ENCODE measurements at places on chromosomes 5 and 9.

- DNase-seq = no peak
Measured at GRCh38 chr5:135206862-135207261, 172.8 kb upstream of the PITX1 start.

- DNase-seq = no peak
Measured at GRCh38 chr9:101848485-101848919, 110.1 kb upstream of the GRIN3A start.

DNA sequence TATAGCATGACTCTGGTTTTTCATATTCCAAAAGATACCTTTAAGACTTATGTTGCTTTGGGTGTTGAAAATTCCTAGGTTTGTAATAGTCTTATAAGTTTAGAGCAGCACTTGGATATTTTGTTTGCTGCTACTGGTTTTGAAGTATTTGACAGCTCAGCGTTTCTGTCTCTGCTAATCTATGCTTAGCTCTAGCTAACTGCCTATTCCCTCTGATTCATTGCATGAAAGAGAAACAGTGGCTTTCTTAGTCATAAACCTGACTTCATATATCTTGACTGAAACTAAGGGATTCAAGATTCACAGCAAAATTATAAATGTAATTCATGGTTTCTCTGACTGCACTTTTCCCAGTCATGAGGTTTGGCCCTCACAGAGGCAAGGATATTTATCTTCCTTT lies 35.6 kb upstream of the ANXA1 start:
- no peak for DNase-seq

DNA sequence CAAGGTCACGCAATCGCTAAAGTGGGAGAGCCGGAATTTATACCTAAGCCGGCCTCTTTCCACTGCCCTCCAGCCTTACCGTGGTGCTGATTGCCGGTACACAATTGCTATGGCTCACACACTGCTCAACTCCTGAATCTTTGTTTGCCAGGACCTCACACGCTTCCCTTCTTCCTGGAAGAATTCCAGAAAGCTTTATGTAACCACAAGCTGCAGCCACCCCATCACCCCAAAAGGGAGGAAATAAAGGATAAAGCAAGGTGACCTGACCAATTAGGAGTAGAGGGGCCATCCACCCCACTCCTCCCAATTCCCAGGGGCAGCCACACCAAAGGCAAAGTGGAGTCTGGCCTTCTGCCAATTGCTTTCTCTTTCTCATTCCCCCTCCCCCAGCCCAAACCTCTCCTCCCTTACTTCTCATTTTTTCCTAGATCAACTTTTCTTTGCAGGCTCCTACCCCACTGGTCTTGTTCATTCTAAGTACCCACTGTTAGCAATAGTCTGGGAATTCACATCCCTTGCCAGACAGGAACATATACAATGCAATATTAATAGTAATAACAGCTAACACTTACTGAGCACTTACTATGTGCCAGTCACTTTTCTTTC lies 18.0 kb upstream of the CDC23 start:
- no peak for DNase-seq

DNA sequence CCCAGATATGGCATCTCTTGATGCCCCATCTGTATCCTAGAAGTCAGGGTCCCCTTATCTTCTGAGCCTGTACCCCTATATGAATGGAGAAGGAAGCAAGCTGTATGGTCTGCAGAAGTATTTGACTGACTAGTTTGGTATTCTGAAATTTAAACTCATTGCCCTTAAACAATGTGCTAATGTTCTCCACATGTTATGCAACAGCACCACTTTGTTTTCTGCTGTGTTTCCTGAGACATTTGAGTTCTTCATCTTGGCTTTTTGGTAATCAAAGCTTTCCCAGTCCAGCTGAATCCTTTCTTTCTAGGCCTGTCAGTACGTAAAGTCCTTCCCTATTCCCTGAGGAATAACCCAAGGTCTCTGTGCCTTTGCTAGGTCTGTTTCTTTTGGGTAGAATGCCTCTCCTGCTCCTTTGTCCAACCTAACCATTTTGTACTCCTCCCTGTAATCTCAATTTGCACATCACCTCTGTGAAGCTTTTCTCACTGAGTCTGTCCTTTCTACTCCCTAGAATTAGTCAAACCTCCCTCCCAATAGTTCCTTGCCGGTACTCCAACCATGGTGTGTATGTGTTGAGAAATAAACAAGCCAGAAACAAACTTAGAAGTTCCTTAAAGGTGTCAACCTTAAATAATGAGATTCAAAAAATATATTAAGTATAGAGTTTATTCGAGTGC lies 72.1 kb upstream of the HSPB3 start:
- no peak for DNase-seq

DNA sequence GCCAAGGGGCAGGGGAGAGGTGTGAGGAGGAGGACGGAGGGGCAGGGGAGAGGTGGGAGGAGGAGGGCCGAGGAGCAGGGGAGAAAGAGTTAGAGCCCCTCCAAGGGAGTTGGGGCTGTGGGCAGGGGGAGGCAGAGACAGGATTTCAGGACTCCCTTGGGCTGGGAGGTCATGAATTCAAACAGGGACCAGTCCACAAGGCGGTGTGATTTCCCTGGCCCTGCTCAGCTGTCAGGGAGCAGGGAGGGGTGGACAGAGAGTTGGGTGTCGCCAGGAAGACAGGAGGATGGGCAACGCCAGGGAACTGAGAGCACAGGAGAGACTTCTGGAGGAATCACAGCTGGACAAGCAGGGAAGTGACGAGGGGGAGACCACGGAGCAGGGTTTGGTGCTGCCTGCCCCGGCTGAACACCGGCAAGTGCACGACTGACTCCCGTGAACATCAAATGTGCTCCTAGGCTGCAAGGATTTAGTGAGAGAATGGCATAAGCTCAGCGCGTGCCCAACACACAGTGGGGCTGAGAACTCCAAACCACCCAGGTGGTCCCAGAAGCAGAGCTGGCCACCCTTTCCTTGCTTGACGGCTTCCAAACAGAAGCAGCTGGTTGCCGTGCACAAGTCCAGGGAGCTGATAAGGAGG lies 17.8 kb upstream of the OLFM1 start:
- DNase-seq = no peak

DNA sequence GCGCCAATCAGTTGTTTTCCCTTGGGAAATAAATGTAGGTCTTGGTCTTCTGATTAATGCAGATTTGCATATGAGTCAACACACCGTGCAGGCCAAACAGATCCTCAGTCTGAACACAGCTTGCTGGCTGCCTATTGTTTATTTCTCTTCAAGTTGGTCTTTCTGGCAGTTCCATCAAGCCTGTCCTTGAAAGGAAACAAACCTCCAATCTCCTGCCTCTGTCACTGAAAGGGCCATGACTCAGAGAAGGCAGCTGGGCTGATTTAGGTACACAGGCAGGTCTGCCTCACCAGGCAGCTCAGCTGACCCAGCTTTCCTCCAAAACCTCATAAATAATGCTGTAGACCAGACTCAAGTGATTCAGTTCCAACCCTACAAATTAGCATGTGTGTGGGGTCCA lies 175.9 kb downstream of the MAN2A1 start:
- no peak for DNase-seq

DNA sequence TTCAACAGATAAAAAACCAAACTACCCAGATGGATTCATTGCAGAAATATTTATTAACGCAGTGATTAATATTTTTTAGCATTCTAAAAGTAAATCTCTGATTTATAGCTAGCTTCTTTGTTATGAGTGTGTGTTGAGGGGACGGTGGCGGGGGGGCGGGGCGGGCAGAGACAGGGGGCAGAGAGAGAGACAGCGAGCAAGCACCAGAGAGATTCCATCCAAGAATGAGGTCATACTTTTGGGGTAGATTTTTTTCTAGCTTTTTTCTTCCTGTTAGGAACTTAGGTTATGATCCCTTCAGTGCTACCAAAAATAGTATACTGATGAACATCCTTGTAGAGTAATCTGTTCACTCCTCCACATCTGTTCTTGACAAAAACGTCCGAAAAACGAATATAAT lies 500 bp upstream of the ZNF883 start:
- DNase-seq = no peak

DNA sequence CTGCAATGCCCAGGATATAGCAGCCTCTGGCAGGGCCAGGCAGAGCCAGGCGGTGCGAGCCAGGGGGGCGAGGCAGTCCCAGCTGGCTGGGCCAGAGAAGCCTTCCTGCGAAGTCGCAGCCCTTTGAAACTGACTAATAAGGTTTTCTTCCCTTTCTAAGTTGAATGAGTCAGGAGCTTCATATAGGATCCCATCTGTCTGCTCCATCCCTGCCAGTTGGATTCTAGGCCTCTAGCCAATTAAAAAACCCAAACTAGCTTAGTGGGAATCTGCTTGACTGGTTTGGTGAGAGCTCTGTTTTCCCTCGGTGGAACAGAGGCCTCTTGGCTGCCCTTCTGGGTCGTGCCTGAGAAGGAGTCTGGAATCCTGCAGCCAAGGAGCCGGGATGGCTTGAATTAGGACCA lies 70.1 kb upstream of the RAPGEF1 start:
- peak; percentile 97 for DNase-seq

DNA sequence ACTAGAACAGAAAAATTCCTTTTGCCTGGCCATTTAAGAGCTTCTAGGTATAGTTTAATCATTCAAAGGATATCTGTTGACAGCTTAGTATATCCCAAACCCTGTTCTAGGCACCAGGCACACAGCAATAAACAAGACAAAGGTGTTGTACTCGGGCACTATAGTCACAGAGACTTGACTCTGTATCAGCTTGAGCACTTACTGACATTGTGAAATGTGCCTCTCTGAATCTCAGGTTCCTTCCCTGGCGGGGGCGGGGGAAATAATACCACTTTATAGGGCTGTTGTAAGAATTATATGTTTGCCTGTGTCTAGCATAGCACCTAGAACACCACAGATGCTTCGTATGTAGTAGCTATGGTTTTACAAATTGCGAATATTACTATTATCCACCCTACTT lies 104.5 kb downstream of the NR6A1 start:
- no peak for DNase-seq

GRCh38 chr5:101829255-101829654 lies 466.8 kb downstream of the SLCO4C1 start:
- DNase-seq = no peak

GRCh38 chr5:181260720-181261319 lies at the start of gene TRIM52:
Gene TRIM52 (minus strand): TSS chr5:181261143. CDS start chr5:181260813, 330 bp downstream.
- peak; percentile 95 for DNase-seq

DNA sequence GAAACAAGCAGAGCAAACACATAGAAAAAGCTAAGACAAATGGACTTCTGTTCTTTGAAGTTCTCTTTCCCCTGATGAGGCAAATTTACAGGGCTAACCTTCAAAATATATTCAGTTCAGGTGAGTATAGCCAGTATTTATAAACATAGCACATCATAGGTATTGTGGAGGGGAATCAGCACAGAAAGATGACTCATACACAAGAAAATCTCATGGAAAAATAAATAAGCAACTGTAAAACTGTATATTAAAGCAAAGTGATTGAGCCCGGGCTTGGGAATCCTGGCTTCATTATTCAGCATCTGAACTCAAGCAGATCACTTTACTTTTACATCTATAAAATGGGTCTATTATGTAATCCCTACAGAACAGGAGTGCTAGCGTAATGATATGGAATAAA lies 173.5 kb upstream of the PAPPA start:
- no peak for DNase-seq

DNA sequence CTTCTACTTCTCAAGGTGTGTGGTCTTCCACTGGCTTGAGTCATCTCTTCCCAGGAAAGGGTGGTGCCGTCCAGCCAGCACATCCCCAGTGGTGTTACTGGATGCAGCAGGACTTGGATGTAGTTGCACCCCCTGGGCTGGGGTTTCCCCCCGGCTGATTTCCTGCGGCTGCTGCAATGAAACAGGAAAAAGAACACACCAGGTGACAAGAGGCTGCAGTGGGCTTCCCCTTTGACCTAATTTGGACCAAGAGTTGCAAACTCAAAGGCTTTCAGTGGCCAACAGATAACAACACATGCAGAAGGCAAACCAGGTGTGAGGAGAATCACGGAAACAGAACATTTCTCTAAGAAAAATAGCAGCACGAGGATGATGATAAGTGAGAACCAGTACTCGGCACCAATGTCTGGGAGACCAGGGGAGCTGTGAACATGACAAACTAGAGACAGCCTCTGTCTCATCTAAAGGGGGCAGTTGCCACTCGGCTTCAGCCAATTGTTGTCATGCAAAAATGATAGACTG lies 83.7 kb downstream of the PDE6A start:
- DNase-seq = no peak

- no peak for DNase-seq
Measured at GRCh38 chr9:7452378-7452777, 347.2 kb downstream of the DMAC1 start.

DNA sequence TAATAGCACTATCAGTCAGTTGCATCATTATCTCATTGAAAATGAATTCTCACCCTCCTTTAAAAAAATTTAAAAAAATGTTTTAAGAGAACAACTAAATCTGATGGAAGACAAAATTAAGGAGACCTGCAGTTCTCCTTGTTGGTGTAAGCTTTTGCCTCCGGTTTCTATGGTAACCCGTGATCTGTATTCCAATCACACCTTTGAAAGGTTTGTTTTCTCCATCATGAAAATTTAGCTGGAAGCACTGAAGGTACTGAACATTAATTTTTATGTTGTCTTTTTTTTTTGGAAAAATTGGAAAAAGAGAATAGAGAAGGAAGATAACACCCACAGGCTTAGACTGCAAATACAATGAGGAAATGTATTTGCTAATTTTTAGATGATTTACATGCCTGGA lies 2.5 kb upstream of the BASP1 start:
- DNase-seq = no peak

DNA sequence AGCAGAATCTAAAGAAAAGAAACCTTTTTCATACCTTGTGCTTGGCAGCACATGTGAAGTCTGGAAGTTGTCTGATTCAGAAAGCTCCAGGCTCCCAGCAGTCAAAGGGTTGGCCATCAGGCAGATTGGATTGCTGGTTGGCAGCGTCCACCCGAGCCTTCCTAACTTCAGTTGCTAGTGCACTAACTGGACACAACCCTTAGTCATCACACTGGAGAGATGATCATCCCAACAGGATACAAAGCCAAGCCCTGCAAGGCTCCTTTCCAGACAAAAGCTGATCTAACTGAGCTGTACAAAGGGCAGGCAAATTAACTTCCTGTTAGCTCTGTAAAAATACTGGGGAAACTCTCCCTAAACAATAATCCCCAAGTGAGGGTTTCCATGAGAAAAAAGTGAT lies 185.6 kb downstream of the SNX18 start:
- peak; percentile 36 for DNase-seq

- peak; percentile 87 for DNase-seq
Measured at GRCh38 chr9:126490871-126491567, 122.7 kb upstream of the LMX1B start.

DNA sequence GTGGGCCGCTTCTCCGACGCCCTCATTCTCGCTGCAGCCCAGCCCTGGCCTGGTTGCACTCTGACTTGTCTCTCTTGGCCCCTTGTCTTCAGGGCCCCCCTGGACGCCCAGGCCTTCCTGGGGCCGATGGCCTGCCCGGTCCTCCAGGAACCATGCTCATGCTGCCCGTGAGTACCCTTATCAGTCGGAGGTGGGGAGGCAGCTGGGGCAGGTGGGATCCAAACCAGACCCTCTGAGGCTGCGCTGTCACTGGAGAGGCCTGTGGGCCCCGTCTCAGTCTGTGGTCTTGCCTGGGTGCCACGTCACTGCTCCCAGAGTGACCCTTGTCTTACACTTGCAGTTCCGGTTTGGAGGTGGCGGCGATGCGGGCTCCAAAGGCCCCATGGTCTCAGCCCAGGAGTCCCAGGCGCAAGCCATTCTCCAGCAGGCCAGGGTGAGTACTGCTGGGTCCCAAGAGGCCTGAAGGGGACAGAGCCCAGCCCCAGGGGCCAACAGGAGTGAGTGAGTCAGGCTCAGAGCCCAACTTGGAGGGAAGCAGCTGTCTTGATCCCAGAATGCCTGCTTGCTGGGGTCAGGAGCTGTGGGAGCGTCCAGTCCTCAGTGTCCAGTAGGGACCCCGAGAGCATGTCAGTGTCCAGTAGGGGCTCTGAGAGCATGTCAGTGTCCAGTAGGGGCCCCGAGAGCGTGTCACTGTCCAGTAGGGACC lies 109.0 kb downstream of the COL5A1 start:
- no peak for DNase-seq

GRCh38 chr5:38639377-38640358 lies 83.2 kb upstream of the LIFR start:
- no peak for DNase-seq
